CD4-positive, alpha-beta memory T cell (primary cell): ENCODE measurements at places on chromosomes 7 and 10.

GRCh38 chr10:106680061-106680460, 484.4 kb downstream of the SORCS1 start:
- DNase-seq: no peak

DNA sequence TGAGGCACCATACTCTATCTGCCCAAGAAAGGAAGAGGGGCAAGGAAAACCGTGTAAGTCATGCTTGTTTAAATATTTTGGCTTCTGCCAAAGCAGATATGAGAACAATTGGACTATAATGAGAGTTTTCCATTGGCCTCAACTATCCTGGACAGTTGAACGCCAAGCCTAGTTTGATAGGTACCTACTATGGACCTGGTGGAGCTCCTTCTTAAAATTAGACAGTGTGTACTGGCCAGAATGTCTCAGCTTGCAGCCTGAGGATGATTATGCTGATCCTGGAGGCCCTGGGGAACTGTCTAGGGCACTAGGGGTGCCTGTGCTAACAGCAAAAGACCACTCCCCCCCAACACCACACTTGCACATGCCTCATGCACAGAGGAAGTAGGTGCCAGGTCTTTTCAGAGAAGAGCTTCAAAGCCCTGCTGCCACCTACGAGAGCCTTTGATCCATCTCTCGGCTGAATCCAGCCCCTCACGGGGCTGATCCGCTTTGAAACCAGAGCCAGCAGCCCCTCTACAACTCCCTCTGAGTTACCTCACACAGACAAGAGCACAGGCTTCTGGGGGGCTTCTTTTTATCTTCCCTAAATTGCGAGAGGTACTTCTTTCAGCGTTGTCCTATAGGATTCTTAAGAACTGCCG, 473.8 kb upstream of the GALNT17 start:
- no peak for DNase-seq

DNA sequence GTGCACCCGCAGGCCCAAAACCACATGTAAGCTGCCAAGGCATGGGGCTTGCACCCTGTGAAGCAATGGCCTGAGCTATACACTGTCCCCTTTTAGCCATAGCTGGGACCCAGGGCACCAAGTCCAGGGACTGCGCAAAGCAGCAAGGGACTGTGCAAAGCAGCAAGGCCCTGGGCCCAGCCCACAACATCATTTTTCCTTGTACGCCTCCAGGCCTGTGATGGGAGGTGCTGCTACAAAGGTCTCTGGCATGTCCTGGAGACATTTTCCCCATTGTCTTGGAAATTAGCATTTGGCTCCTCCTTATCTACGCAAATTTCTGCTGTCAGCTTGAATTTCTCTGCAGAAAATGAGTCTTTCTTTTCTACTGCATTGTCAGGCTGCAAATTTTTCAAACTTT, 24.8 kb downstream of the ARHGAP19 start:
- no peak for DNase-seq

GRCh38 chr7:34207810-34208209, 302.5 kb downstream of the BMPER start:
- DNase-seq: no peak

GRCh38 chr10:52092390-52092789, 221.7 kb upstream of the DKK1 start:
- DNase-seq: no peak

DNA sequence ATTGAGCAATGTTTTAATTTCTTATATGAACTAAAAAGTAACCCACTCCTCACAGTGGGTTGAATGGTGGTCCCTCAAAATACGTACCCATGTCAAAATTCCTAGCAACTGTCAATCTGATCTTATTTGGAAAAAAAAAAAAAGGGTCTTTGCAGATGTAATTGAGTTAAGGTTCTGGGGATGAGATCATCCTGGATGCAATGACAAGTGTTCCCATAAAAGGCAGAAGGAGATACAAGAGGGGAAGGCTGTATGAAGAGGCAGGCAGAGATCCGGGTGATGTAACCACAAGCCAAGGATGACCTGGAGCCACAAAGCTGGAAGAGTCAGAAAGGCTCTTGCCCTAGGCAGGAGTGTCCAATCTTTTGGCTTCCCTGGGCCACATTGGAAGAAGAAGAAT, 516.3 kb upstream of the MKI67 start:
- DNase-seq: no peak

DNA sequence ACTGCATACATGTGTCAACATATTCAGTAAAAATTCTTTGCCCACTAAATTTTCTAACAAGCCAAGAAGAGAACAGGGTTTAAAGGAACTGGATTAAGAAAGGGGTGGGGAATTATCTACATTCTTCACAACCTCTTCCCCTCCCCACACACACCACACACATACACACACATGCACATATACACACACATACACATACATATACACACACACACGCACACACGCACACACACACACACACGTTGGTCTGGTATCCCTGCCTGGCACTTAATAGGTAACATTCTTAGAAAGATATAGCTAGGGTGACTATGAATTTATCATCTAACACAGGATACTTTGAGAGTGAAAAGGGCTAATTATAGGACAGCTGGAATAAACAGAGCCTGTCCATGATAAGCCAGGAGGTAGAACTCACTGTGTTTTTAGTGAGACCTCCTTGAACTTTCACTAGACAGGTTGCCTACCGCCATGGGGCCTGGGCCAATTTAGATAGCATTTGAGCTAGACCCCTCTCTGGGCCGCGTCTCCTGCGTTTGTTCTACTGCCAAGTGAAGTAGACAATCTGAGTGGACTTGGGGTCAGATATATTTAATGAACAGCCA, 33.1 kb upstream of the EPC1 start:
- no peak for DNase-seq

- DNase-seq: no peak
Measured at GRCh38 chr10:97515271-97515978, 16.7 kb downstream of the UBTD1 start.

DNA sequence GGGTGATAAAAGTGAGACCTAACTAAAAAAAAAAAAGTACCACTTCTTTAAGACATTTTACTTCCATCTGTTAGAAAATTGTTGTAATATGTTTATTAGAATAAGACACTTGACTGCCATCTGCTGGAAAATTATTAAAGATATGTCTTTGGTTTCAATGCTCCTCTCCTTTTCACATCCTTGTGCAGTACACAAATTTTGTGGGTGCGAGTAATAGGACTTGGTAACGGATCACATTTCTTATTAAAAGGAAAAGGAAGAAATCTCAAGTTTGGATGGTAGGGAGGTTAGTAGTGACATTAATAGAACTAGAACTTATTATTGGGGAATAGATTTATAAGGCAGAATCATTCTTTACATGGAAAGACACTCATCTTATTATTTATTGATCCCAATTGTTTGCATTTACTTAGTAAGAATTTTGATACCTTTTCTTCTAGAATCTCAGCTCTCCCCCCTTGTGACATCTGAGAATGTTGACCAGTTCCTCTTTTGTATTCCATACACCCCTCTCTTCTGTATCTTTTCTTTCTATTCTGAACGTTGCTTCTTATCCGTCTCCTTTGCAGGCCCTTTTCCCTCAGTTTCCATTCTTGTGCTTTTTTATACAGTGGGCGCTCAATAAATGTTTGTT, 43.0 kb upstream of the RPA3 start:
- DNase-seq: peak; percentile 56

DNA sequence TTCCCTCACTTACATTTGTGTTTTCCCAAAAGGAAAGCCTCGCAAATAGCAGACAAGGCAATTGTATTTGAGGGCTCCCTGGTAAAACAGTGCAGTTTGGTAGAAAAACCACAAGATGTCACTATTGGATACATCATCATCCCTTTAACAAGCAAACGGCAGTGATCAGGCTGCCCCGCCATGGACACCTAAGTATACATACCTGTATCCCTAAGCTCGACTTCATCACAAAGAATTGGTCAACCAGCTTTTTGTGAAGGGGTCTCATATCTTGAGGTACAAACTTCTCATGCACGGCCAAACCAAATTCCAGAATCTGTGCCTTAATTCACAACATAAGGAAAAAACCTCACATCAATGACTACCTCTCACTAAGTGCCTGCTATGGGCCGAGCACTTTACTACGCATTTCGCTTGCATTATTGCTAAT, 179.5 kb upstream of the IMMP2L start:
- DNase-seq: no peak

- no peak for DNase-seq
Measured at GRCh38 chr10:118394301-118395200, 52.4 kb upstream of the FAM204A start.

DNA sequence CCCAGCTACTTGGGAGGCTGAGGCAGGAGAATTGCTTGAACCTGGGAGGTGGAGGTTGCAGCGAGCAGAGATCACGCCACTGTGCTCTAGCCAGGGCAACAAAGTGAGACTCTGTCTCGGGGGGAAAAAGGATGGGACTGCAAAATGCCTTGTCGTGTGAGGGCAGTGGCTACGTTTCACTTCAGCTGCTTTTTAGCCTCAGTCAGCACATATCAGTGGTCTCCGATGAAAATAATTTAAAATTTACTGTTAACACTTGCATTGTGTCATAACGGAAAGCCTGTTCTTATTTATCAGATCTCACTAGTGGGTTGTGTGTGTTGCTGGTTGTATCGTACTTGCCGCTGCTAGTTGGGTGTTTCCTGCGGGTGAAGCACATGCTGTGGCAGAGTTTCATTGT, 61.9 kb downstream of the RBM33 start:
- no peak for DNase-seq

GRCh38 chr7:46033592-46033991, 112.5 kb upstream of the IGFBP3 start:
- no peak for DNase-seq

- DNase-seq: no peak
Measured at GRCh38 chr10:16944986-16945385, 127.8 kb upstream of the RSU1 start.

- DNase-seq: peak; percentile 81
Measured at GRCh38 chr7:33040803-33041516, 21.6 kb downstream of the NT5C3A start.

DNA sequence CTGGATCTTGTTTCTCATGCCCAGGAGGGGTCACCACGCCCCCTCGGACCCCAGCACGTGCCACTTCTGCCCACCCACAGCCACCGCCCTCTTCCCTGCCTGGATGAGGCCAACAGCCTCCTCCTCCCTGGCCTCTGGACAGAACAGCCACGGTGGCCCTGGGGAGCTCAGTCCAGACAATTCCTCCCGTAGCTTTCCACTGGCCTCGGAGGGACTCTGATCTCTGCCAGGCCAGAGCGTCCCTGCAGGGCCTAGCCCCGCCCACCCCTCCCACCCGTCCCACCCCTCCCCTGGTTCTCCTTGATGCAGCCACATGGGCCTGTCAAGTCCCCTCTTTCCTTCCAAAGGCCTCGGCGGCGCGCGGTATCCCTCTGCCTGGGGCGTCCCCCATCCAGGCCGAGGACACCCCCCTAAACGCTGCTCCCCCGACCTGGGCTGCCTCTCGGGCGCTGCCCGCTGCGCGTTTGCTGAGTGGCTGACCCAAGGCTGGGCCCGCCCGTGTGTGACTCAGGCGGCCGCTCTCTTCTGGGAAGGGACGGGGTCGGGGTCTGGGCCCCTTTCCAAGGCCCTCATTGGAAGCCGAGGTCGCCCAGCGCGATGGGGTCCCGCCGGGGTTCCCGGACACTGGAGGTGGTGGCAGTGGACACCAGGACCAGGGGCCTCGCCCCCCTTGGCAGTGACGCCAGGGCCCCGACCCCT, 557 bp downstream of the TMEM120A start:
- DNase-seq: no peak

GRCh38 chr7:16433568-16434122, 12.3 kb upstream of the CRPPA start:
- no peak for DNase-seq

GRCh38 chr7:92843034-92843760, 6.8 kb upstream of the CDK6 start:
- DNase-seq: no peak

- DNase-seq: no peak
Measured at GRCh38 chr10:11057994-11058393, 40.3 kb downstream of the CELF2 start.

GRCh38 chr7:149724661-149725425, 48.5 kb downstream of the ZNF467 start:
- DNase-seq: no peak

DNA sequence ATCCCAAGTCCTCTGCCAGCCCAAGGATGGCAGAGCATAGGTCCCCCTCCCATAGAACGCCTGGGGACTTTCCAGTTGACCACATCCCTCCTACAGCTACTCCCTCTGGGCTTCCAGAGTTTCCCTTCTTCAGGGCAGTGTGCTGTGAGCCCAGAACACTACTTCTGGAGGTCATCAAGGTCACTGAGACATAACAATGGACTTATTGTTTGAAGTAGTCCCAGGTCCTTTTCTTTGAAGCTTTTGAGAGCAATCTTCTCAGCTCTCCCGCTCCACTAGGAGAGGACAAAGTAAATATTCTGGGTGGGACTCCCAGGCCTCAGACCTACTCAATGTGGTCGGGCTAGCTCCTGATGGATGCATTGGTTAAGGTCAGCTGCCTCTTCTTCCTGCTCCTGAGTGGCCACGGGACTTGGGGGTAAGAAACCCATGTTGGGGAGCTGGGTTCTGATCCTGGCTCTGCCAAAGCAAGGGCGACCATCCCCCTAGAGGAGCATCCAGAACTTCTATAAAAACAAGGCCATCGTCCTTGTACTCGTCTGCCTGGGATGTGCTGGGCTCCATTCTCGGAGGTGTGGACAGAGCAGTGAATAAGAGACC, 83.5 kb upstream of the DDC start:
- no peak for DNase-seq

GRCh38 chr7:135771051-135771450, 22.4 kb upstream of the FAM180A start:
- no peak for DNase-seq

DNA sequence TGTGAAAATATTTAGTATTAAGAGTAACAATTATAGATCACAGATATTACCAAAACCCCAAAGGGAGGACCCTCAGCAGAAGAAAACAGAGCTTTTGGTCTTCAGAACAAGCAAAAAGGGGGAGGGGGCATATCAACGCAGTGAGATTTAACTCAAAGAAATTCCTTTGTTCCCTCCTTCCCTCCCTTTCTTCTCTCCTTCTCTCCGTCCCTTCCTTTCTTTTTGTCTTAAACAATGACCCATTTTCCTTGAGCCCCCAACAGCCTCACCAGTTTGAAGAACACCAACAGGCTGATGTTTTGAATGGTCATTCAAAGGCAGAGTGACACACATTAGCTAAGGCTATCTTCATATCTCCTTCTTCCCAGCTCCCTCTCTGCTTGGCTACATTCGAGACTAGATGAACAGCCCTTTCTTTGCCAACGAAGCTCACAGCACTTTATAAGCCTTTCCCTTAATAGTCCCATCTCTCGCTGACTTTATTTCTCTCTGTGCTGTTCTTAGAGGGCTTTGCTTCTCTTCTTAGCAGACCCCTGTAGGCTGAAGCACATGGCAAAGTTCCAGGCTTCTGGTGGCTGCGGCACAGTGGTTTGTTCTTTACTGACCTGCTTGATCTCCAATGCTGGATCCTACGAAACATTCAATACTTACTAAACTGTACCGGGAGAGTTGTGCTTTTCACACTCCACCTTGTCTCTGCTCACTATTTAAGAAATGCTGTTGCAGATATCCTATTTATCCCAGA, 75.6 kb upstream of the KCNIP2 start:
- no peak for DNase-seq
